ENCODE measurements at places on chromosomes 16 and 17.
A peak's percentile ranks its signal among the peaks of the same experiment; 100 is the strongest.

DNA sequence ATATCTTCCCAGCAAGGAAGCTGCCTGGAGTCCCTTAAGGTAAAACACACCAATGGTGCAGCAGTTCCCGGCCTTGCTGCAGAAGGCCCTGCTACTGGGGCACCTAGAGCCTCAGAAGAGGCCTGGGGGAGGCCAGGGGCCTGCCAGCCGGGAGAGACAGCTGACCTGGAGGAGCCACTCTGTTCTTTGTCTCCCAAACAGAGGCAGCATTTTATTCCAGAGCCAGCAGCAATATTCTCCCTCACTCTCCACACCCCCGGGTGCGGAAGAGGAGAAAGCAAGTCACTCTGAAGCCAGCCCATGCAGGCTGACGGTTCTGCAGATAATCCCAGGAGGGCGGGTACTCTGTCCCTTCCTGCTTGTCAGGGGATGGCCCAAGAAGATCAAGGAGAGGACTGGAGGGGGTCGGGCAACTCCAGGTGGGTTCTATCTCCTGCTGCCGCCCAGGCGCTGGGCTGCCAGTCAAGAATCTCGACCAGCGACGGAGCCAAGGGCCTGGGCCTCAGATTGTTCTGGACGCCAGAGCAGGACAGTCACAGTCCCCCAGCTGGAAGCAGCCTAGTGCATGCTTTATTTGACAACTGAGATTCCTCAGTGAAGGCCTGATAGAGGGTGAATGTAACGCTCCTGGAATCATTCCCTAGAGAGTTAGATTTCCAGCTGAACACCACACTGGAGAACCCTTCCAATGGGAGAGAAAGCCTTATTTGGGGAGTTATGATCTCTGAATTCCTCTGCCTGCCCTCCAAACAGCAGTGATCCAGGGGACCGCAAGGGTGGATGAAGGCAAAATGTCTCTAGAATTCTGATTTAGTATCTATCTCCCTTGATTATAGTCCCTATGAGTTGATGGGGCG, 1.1 kb upstream of the KIFC3 start:
- no peak for DNase-seq

GRCh38 chr16:84278968-84279367, 15.7 kb upstream of the WFDC1 start:
- DNase-seq = no peak

GRCh38 chr17:76189247-76189646, 48.2 kb upstream of the FOXJ1 start:
- no peak for DNase-seq

DNA sequence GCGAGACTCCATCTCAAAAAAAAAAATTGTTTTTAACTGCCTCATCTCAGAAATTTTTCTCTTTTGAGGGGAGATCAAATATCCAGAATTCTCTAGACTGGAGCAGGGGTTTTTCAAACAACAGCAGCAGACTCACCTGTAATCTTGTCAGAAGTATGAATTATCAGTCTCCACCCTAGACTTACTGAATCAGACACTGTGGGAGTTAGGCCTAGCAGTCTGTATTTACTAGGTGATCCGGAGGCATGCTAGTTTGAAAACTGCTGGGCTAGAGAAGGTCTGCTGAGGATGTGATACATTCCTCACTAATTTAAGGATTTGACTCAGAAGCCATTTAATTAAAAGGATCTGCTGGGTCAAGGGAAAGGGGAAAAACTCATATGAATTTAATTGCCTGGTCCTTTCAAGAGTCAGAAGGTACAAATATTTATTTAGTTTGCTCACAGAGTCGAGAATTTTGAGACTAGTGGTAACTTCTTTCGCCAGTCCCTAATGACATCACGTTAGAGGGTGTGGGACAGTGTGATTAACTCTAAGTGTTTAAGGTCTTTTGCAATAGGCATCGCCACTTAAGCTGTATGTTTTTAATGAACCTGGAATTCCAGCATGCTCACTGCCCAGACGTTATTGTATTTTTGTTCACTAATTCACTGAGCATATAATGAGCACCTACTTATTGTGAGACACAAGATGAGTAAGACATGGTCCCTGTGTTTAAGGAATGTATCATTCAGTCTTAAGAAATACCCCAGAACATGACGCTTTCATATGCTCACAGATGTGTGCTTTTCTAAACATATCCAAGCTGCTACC, 14.2 kb downstream of the ATP6V0A1 start:
- DNase-seq = no peak

- peak; percentile 11 for DNase-seq
These were observed 6.8 kb upstream of the ADCY7 start for GRCh38 chr16:50259334-50260205.

- DNase-seq = no peak
These were observed 414.4 kb downstream of the WWOX start for GRCh38 chr16:78513838-78514237.

GRCh38 chr16:49514073-49514980, 140.7 kb downstream of the C16orf78 start:
- no peak for DNase-seq

- no peak for DNase-seq
These were observed 32.3 kb downstream of the GRB7 start for GRCh38 chr17:39769974-39770587.

GRCh38 chr17:34252095-34252443, 3.0 kb upstream of the CCL2 start:
- DNase-seq = no peak

DNA sequence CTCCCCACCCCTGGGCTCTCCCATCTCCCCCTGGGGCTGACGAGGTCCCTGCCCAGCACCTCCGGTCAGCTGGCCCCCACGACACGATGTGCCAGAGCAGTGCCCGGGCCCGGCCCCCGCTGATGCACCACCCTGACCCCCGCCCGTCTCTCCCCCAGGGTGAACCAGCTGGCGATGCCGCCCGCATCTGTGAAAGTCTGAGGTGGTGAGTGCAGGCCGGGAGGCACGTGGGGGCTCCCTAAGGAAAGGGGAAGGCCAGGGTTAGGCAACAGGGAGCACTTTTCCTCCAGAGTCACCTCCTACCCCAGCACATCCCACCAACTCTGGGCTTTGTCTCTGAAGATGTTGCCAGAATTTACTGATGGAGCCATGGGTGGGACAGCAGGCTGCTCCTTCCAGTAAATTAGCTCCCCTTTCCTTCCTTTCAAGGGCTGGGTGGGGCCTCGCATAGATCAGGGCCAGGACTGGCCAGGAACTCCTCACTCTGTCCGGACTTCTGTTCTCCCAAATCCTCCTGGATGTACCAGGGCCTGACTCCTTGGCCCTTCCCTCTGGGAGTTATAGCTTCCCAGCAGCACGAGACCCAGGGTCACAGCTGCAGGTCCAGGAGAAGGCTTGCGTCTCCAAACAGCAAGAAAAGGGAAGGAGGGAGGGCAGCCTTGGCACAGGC, 18.3 kb downstream of the MYBBP1A start:
- peak; percentile 29 for DNase-seq

GRCh38 chr16:69693916-69694315, 32.4 kb downstream of the NQO1 start:
- DNase-seq = no peak

DNA sequence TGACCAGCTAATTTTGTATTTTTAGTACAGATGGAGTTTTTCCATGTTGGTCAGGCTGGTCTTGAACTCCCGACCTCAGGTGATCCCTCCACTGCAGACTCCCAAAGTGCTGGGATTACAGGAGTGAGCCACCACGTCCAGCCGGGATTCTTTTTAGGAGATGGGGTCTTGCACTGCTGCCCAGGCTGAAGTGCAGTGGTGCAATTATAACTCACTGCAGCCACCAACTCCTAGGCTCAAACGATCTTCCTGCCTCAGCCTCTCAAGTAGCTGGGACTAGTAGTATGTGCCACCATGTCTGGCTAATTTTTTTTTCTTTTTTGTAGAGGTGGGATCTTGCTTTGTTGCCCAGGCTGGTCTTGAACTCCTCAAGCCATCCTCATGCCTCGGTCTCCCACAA, 56.4 kb upstream of the MGAT5B start:
- no peak for DNase-seq

- no peak for DNase-seq
These were observed 61.1 kb upstream of the NOL11 start for GRCh38 chr17:67656494-67657203.

DNA sequence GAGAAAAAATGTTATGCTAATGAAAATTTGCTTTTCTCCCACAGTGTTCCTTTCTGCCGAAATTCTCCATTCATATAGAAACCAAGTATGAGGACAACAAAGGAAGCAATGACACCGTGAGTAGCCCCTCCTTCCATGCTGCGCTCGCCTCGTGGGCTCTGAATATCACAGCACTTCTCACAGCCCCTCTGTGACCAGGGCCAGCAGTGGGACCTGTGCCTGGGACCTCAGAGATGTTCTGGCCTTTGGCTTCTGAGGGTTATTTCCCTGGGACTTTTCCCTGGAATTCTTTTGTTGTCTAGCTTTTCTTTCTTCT, 139.6 kb upstream of the NOL11 start:
- no peak for DNase-seq

DNA sequence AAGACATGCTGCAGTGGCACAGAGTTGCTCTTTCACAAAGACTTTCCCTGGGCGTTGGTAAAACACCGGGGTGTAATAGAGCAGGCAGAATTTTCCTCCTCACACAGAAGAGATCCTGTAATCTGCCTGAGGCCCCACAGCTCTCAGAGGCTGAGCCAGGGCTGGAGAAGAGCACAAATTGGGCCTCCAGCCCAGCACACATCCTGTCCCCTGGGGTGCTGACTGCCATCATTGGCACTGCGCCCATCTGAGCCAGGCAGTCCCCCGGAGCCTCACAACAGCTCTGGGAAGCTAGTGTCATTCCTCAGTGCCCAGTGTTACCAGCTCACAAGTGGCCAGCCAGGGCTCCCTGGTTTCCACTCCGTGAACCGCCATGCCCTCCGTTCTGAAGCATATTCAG, 119.4 kb downstream of the SOCS1 start:
- DNase-seq = peak; percentile 76

- DNase-seq = no peak
These were observed 38.6 kb upstream of the TOB1 start for GRCh38 chr17:50904518-50905459.

- DNase-seq = no peak
These were observed 21.7 kb downstream of the ADCY7 start for GRCh38 chr16:50288026-50288425.

GRCh38 chr16:11632455-11632939, 35.8 kb upstream of the SNN start:
- DNase-seq = peak; percentile 12

DNA sequence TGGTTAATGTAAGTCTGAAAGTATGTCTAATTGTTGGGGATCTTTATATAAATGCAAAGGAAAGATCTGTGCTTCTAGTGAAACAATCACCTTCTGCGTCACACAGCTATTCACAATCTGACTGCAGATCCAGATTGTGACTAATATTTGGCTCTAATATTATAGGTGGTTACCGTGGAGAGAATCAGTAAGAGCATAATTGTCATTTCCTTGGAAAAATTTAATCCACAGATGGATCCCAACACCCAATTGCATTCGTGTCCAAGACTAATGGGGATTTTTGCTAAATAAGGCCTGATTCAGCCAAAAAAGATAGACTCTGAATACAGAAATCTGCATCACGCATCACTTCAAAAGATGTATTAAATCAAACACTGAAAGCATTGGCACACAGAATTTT, 2.7 kb upstream of the KCNJ2 start:
- peak; percentile 54 for DNase-seq

DNA sequence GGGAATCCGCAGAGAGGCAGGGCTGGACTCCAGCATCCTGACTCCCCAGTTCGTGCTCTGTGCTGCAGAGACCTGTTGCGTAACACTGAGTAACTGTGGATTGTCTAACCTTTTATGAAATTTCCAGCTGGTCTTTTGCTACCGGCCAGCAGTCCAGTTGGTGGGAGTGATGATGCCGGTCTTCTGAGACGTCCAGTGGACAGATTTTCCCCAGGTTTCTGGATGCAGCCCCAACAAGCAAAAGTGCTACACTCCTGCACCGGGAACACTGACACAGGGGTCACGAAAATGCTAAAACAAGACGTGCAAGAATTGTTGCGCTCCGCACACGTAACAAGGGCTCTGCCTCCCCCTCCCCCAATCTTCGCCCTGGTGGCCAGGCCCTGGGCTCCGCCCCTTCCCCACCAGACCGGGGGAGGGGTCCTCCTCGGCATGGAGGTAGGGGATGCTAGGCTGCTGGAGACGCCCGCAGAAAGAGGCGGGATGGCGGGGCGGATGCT, 701 bp upstream of the MRC2 start:
- DNase-seq = peak; percentile 27

- no peak for DNase-seq
These were observed 27.0 kb downstream of the ADORA2B start for GRCh38 chr17:15971882-15972281.

DNA sequence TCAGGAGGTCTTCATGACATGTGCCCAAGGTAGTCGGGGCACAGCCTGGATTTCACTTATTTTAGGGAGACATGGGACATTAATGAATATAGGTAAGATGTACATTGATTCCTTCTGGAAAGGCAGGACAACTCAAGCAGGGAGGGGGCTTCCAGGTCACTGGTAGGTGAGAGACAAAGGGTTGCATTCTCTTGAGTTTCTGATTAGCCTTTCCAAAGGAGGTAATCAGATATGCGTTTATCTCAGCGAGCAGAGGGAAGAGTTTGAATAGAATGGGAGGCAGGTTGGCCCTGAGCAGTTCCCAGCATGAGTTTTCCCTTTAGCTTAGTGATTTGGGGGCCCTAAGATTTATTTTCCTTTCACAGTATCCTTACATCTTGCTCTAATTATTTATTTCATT, 443.8 kb upstream of the EEF2KMT start:
- DNase-seq = no peak

- DNase-seq = no peak
These were observed 15.9 kb upstream of the TBX4 start for GRCh38 chr17:61436273-61436672.

DNA sequence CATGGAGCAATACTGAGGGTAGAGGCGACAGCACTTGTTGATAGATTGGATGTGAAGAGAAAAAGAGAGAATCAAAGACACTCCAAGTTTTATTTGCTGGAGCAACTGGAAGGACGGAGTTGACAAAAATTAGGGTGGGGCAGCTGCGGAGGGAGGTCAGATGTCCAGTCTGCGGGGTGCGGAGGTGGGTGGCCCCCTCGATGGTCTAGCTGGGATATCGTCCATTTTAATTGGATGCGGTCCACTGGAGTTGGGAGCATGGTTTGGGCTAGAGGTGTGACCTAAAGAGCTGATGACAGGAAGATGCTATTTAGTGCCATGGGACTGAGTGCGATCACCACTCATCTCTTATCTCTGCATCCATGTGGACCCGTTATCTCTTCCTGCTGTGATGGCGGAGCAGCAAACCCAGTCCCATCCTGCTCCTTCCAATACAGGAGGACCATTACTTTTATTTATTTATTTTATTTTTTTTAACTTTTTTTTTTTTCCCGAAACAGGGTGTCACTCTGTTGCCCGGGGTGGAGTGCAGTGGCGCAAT, 48.3 kb upstream of the CBX4 start:
- DNase-seq = no peak

- DNase-seq = peak; percentile 44
These were observed 198.0 kb upstream of the MPHOSPH6 start for GRCh38 chr16:82368041-82368440.
